ENCODE measurements at places on chromosomes 4 and X.

DNA sequence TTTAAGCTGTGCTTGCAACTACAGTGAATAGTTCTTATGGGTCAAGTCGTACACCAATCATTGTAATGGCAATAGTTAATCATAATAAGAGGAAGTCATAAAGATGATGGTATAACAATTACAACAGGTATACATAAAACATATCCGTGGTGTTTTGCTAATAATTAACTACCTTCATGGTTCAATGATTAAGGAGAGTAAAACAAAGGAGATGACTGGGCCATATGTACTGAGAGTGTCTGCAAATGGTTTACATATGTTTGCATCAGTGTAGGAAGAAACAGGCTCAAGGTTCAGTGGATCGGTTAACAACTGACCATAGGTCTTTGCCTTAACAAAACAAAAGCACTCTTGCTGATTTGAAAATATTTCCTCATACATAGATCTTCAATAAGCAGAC is 253.0 kb downstream of the COX7B2 start:
- no peak for DNase-seq

DNA sequence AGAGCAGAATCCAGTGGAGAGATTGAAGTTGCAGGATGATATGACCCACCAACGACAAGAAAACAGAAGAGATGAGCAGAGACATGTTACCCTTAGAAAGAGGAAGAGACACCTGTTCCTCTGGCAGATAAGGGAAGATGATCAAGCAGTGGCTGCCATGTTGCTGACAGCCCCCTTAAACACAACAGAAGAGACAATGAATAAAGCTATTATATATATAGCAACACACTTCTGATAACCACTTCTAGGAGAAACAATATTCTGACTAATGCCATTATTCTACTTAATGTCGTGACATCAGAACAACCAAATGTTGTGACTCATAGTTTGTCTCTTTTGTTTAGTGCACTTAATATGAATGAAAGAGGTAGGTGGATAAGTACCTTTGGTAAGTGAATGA is 44.9 kb downstream of the SH3RF1 start:
- no peak for DNase-seq

DNA sequence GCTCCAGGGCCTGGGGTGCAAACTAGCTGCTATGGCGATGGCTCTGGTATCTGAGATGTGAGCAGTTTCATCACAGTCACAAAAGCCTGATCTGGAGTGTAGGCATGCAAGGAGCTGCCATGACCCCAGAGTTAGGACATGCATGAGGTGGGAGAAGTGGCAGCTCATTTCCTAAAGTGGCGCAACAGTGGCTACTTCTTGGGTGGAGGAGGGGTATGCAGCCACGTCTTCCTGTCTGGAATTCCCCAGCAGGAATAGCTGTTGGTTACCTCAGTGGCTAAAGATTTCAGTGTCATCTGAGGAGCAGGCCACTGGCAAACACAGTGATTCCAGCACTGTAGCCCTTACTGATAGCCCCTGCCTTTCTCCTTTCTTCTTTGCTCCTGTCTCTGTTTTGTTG is 1382.5 kb downstream of the C4orf33 start:
- DNase-seq, result no peak

DNA sequence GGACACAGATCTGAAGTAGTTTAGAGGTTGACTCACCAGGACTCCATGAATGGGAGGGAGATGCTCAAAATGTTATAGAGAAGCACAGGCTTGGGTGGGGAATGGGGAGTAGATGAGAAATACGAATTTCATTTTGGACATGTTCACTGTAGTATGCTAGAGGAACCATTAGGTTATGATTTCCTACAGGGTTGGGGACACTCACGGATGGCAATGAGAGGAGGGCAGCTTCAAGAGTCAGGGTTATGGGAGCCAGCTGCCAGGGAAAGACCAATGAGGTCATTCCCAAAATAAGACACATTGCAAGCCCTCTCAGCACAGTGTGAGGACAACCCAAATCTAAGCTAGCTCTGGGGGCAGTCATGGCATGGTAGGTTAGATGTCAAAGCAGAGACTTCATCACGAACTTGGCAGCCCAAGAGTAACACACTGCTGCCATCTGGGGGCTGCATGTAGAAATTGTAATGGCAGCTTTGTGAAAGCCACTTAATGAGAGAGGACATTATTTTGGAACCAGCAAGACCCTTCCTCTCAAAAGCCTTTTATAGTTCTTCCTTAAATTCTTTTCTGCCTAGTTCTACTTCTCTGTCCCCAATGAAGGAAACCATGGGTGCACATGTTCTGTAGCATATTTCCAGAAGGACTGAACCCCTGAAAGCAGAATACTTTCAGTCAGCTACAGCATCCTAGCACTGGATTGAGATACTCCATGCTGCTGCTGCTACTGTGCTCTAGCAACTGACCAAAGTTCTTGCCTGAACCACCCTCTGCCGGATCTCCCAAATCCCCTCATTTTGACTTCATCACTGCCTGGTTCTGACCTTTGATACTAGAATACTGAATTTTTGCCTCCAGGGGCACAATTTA is 16.2 kb upstream of the ZCCHC12 start:
- DNase-seq, result peak; percentile 23

- DNase-seq, result peak; percentile 69
These were observed 643 bp downstream of the SRP72 start for GRCh38 chr4:56468097-56468422.

GRCh38 chr4:1676605-1677525 is 7.2 kb downstream of the FAM53A start:
- DNase-seq, result peak; percentile 92

- DNase-seq, result no peak
These were observed 4.8 kb downstream of the SMIM43 start for GRCh38 chr4:121760205-121760604.

GRCh38 chrX:10168226-10168625 is 11.5 kb downstream of the CLCN4 start:
- DNase-seq, result no peak

DNA sequence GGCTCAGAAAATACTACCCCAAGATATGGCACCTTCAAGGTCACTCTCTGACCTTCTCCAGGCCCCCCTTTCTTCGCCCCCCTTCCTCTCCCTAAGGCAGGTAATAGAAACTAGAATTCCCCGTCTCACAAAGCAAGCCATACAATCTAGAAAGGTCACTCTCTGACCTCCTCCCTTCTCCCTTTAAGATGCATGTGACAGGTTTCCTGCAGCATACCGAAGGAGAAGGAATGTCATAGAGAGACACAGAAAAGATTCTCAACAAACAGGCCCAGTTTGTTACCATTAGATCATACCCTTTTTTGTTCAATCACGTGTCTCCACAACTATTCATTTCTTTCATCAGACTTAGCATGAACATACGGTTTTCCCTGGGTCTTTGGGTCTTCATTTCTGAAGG is 51.2 kb upstream of the RBMXL3 start:
- DNase-seq, result no peak

DNA sequence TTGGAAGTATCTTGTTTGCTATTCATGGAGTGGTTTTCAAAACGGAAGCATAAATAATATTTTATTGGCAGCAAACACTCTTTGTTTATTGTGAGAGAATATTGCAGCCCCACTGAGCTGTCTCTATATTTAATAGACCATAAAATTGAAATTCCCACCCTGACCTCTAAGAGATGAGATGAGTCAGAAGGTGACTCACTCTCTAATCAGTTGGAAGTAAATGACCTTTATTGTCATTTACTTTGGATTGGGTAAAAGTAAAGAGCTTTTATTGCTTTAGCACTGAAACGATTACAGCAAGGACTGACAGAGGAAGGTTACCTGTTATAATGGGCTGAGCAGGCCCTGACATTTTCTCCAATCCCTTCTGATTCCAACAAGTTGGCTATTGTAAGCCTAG is 55.0 kb downstream of the SYTL5 start:
- DNase-seq, result no peak

DNA sequence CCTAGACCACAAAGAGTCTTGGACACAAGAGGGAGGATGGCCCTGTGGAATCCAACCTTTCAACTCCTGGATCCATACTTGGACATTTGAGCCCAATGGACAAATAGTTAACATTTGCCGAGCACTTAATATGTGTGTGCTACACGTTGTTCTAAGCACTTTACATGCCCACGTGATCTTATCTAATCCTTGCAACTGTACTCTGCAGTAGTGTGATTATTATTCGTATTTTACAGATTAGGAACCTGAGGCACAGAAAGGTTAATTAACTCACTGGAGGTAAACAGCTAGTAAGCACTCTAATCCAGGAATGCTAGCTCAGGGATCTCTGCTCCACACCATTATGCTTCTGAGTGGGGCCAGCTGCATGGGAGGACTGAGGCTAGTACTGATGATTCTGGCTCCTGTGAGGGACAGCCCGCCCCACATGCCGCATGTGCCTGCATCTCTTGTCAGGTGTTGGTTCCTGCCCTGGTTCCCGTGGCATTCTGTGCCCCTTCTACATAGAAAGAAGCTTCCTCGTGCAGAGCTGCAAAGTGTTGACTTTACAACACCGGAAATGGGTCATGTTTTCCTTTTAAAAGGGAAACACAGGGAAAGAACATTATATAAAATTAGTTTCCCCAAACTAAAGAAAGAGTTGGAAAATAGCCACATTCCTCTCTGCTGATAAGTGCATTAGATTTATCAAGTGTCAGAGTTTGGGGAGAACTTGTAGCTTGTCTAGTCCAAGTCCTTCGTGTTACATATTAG is 34.8 kb downstream of the PLAC1 start:
- peak; percentile 61 for DNase-seq

DNA sequence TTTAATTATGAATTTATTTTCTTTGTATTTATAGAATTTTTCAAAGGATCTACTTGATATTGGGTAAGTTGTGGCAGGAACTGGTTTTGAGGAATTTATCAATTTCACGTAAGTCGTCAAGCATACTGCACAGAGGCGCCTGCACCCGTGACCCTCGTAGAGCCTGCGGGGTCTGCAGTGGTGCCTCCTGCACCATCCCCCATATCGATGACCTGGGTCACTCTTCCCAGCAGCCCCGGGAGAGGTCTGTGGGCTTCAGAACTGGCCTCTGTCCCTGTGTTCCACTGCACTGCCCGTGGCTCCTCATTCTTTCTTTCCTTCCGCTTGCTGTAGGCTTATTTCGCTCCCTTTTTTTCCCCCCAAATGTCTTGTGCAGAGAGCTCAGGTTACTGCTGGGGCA is 31.5 kb upstream of the CPLX1 start:
- no peak for DNase-seq

DNA sequence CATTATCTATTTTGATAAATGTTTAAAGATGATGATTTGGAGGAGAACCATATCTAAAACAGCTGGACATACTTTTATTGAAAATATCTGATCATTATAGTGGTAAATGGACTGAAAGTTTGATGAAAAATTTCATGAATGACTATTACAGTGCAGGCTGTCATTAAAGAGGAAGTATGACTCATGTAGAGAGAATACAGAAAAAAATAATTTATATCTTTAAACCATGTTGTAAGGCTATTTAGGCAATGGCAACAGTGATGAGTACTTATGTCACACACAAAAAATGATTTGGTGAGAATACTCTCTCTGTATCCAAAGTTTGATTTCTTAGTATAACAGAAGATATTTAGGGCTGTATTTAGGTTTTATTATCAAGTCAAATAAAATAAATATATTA is 3.9 kb upstream of the GLRB start:
- no peak for DNase-seq

- DNase-seq, result no peak
These were observed 28.1 kb upstream of the HS6ST2 start for GRCh38 chrX:132986556-132986955.
